Pulmonary artery endothelial cell (primary cell): ENCODE measurements at places on chromosomes 1 and 21. TPM values are rescaled to one million over a fixed set of nuclear protein-coding genes. Genes with fewer than 3 reads are reported as not detected.

GRCh38 chr21:32307706-32308105 lies 9.1 kb downstream of the MRAP start:
- DNase-seq: no peak

DNA sequence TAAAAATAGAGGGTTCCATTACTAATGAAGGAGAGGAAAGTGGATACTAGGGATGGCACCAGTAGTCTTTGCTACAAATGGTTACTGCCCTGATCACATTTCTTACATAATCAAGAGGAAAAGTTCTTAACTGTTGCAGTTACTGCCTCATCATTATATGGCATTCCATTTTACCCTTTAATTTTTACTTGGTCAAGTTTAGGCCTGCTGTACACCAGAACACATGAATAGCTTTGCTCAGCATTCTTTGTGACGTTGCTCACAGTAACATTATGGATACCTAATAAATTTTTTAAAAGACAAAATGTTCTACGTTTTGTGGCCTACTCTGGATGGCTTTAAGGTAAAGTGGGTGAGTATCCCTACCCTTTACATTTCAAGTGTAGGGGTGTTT lies 38.6 kb upstream of the CR1L start:
- no peak for DNase-seq

DNA sequence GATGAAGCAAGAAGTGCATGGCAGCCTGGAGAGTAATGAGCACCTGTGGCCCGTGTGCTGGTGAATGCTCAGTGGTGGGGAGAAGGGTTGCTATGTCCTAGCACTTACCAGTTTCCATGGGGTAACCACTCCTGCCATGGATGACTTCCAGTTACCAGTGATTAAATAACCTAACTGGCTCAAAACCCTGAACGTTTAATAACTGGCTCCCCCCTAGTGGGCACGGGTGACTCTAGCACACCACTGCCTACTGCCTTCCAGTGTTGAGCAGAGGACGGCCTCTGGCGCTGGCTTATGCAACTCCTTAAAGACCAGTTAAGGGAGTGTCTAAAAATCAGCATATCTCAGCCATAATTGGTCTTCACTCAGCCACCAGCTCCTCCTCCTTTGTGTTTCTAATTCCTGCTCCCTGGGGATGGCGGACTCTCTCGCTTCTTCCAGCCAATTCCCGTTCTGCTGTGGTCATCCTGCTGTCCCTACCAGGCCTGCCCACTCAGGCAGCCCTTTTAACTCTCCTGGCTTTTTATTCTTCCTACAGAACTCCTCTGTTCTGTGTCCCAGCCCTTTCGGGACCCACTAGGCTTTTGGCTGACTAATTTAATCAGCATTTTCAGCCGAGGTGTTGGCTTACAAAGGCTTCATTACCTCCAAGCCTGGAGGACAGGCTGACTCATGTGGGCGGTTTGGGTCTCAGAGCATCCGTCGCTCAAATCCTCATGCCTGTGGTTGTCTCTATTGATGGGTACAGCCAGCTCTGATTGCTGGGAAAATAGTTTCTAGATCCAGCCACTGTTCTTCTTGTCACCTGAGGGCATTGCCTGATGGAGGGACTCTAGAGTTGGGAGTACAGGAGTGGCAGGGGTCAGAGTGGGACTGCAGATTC lies 332.4 kb downstream of the CAMTA1 start:
- no peak for DNase-seq

GRCh38 chr1:219726480-219727272 lies 113.8 kb upstream of the ZC3H11B start:
- no peak for DNase-seq

- no peak for DNase-seq
Measured at GRCh38 chr21:33695813-33696212, 53.5 kb downstream of the ITSN1 start.

DNA sequence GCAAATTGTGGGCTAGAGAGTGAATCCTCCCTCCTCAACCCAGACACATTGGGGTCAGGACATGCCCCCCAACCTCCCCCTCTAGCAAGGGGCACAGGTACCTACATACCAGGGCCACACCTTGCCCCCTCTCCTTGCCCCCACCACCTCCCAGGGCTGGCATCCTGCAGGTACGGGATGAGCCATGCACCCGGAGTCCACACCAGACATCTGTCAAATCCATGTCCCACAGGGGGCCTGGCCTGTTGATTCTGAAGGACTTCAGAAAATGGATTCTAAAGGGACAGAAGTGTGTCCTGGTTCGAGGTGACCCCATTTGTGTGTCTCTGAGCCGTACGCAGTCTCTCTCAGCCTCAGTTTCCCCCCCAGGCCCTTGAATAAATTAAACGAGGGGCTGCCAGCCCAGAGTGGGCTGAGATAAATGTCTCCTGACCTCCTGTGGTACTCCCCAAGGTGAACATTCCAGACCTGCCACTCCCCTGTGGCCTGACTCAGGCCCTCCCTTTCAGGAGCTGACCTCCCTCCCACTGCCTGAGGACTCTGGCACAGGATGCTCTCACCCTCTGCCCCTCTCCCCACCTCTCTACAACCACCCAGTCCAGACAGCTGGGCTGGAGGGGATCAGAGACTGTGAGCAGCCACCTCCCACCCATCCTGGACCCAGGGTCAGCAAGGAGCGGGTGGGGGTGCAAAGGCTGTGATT lies 94.5 kb downstream of the EPHB2 start:
- DNase-seq: no peak

Gene TACSTD2
- total RNA-seq: 0.79 and 15.8 TPM in 2 replicates

Gene S100B
- total RNA-seq: not detected in 2 replicates

- no peak for DNase-seq
Measured at GRCh38 chr1:41856944-41857285, 61.8 kb downstream of the HIVEP3 start.

Gene PPCS
- total RNA-seq: 22.0 and 28.3 TPM in 2 replicates

GRCh38 chr1:24475700-24476099 lies 26.9 kb upstream of the RCAN3 start:
- DNase-seq: no peak

Gene OR2T33
- not detected in 2 replicates for total RNA-seq

Gene GNAT2
- total RNA-seq: 0.26 and 0.42 TPM in 2 replicates

DNA sequence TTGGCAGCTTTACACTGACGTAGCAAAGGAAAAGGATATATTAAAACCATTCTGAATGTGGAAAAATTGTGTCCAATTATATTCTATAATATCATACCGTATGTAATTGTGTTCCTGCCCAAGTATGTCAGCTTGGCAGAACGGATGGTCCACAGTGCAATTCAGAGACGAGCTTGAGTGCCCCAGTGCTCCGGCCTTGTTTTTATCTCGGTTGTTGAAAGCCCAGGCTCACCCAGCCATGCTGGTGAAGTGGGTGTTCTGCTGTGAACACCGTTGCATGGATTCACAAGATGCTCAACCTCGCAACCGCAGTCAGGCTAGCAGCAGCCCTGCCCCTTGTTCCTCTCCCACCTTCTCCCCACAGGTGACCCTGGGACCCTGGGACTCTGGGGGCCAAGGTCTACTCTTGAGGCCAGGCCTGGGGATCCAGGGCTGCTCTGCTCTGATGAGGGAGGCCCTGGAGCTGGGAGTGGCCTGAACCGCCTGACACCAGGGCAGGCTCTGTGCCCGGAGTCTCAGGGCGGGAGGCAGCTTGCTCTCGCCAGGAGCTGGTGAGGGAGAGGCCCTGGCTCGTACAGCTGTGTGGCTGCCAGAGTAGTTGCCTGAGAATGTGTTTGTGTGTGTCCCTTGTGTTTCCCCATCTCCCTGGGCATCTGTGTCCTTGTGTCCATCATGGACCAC lies 11.2 kb downstream of the PTPRF start:
- DNase-seq: no peak

DNA sequence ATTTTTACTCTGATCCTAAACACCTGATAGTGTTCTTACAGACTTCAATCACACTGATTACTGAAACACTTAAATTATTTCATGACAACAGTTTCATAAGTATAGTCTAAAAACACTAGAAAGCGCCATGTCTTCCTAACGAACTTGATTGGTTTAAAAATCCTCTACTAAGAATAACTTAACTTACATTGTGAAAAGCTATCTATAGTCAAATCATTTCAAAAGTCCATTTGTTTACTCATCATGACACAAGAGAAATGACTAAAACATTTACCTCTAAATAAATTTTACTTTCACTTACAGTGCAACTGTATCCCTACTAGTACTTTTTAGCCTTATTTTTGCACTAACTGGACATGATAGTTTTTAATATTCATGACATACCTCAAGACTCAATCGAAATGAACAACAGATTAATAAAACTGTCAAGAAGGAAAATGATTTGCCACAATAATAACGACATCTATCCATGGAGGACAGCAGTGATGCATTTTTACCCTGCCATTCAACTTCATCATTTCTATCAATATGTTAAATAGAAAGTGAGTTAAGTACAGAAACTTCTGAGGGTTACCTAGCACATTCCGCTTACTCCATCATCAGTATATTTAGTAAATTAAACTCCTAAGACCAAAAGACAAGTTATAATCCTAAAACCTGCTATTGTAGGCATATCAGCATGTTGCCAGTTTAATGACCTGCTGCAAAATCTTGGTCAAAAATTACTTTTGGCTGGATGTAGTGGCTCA lies 38.4 kb downstream of the AHCTF1 start:
- DNase-seq: no peak

- no peak for DNase-seq
Measured at GRCh38 chr21:15653710-15654109, 76.1 kb upstream of the USP25 start.

Gene CD1B
- total RNA-seq: not detected in 2 replicates

- DNase-seq: no peak
Measured at GRCh38 chr1:2556277-2556677, at the start of gene TNFRSF14. TNFRSF14 (plus strand) TSS chr1:2556371; CDS start chr1:2556665, 294 bp downstream.

- DNase-seq: peak; percentile 89
Measured at GRCh38 chr1:26697978-26698849, 2.4 kb downstream of the ARID1A start.

GRCh38 chr1:39779137-39779536 lies 8.0 kb upstream of the OXCT2 start:
- no peak for DNase-seq

Gene CALML6
- 0.14 TPM in 1 of 2 replicates, not detected in the other for total RNA-seq

Gene CFAP141
- not detected in 2 replicates for total RNA-seq

DNA sequence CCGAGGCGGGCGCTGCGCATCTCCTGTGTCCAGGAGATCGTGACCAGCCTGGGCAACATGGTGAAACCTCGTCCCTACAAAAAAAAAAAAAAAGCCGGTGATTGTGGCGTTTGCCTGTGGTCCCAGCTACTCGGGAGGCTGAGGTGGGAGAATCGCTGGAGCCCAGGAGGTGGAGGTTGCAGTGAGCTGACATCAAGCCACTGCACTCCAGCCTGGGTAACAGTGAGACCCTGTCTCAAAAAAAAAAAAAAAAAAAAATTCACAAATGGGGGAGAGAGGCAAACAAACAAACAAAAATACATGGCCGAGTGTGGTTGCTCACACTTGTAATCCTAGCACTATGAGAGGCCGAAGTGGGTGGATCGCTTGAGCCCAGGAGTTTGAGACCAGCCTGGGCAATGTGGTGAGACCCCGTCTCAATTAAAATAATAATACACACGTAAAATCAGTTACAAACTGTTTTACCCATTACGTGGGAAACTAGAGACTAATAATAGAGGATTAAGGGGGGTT lies 758 bp downstream of the TATDN3 start:
- DNase-seq: no peak

GRCh38 chr1:109996476-109996875 lies 11.9 kb downstream of the AHCYL1 start:
- DNase-seq: no peak

DNA sequence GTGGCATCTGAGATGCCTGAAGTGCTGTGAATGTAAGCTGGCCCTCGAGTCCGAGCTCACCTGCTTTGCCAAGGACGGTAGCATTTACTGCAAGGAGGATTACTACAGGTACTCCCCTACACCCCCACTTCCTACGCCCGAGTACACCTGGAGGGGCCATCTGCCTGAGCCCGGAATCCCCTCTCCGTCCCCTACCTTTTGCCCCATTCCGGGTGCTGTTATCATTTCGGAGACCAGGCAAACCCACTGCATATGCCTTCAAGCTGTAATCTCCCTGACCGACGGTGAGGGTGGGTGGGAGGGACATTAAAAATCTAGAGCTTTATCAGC lies 2.9 kb downstream of the LHX9 start:
- no peak for DNase-seq

Gene SH3BGR
- total RNA-seq: 1.6 TPM in 1 of 2 replicates, not detected in the other

GRCh38 chr1:89931964-89932363 lies 62.9 kb upstream of the ZNF326 start:
- no peak for DNase-seq

DNA sequence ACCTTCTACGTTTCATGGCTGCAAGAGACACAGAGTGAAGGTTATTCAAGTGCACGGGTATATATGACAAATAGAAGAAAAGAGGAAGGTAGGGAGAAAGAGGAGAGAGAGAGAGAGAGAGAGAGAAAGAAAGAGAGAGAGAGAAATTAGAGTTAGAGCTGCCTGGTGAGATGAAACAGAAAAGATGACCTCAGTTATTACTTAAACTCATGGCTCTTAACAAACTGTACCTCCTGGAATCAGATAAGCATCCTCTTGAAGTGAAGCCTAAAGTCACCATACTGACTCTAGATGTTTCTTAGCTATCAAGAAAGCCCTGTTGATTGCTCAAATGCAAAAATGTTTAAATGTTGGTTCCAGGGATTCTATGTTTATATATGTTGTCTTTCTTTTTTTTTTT lies 597.7 kb upstream of the ZP4 start:
- DNase-seq: no peak

- no peak for DNase-seq
Measured at GRCh38 chr1:219959540-219960203, 31.3 kb upstream of the SLC30A10 start.

- DNase-seq: no peak
Measured at GRCh38 chr21:34886240-34887104, 162.6 kb downstream of the RUNX1 start.

Gene GBP5
- 0.20 and 0.21 TPM in 2 replicates for total RNA-seq

DNA sequence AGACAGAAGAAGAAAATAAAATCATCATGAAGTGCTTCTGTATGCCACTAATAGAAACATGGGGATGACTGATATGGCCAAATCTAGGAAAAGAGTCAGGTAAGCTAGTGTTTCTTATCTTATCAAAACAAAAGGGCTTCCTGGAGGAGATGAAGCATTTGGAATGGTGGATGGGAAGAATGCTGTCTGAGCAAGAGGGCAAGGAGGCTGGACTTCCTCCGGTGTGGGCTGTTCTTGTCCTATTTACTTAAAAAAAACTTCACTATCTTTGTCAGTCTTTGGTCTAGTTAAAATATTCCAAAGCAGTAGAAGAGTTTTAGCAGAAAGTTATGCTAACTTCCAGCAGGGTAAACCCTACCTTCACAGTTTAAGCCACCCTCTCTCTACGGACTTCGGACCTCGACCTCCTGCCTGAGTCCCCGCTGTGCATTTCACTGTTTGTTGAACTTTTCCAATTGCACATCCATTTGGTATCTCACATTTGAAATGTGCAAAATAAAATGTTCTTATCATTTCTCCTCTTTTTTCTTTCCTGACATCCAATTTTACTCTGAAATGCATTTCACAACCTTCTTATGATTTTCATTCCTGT lies 64.8 kb upstream of the TSPAN2 start:
- DNase-seq: no peak

Gene GBP2
- 61.6 and 79.6 TPM in 2 replicates for total RNA-seq

Gene PRRX1
- 1.3 and 2.2 TPM in 2 replicates for total RNA-seq

DNA sequence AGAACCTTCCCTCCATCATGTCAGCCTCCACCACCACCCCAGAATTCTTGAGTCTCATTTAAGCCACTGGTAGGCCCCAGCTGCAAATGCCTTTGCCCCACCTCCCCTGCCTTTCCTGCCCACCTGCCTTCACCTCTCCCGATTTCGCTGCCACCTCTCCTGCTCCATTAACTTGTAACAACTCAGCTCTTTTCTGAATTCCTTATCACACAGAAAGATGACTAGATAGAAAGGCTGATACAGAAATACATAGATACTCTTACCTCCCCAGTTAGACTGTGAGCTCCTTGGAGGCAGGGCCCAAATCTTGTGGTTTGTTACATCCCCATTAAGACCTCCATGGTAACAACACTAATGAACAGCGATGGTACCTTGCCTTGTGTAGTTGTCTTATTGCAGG lies 69.5 kb downstream of the ATP5PO start:
- no peak for DNase-seq

Gene OLFML3
- total RNA-seq: 0.78 and 0.86 TPM in 2 replicates
